ENCODE measurements at places on chromosomes 11 and 22.
A peak's percentile ranks its signal among the peaks of the same experiment; 100 is the strongest.

DNA sequence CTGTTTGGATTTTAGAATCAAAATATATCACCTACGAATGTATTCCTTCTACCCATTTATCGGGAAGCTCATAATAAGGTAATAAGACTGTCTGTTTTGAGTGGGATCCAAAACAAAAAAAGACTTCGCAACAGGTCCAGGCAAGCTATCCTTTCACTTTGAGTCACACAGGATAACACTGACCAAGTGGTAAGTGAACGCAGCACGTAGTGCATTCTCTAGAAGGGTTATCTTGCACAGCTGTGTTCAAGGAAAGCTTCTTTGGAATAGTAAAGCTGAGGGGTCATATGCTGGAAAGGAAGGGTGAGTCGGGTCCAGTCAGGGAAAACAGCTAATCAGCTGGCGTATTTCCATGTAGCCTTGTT, 22.3 kb upstream of the NRGN start:
- no peak for DNase-seq

GRCh38 chr11:78647986-78648875, 73.6 kb upstream of the NARS2 start:
- DNase-seq = no peak

DNA sequence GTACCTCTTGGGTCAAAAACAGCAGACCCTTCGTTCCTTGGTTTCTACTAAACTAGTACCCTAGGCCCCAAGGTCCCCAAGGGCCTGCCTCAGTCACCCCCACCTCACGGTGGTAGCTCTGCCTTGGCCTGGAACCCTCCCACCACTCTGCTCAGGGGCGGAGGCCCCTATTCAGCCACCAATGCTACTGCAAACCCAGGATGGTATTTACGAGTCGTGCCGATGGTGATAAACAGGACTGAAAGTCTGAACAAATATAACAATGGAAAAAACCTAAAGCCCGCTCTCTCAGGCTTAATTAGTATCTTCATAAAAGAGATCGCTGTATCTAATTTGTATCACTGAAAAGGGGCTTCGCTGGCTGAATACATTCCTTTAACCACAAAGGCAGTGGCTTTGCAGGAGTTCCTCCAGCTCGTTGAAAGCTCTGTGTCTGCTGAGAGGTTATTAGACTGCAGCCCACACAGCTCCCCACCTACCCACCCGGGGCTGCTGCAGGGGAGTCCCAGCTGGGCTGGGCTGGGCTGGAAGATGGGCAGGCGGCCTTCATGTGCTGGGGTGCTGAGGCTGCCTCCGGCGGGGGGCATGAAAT, 15.2 kb downstream of the SHISAL1 start:
- DNase-seq = no peak

- no peak for DNase-seq
Observed at GRCh38 chr11:68525930-68526329, 65.4 kb downstream of the PPP6R3 start.

- no peak for DNase-seq
Observed at GRCh38 chr11:74541466-74541865, 47.9 kb upstream of the LIPT2 start.

DNA sequence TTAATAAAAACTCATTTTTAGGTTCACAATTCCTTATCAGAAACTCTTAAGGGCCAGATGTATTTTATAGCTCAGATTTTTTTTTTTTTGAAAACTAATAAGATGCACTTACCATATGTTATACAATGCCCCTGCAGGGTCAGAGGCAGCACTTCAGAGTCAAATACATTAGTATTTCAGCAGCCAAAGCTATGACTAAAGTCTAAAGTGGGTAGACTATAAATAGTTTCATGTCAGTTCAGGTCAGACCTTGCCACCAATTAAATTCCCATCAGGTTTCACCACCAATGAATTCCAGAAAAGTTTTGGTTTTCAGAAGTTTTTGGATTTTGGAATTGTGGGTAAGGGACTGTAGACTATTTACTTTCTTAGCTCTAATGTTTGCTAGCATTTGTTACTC, 75.9 kb downstream of the FAM83F start:
- DNase-seq = no peak

- DNase-seq = no peak
Observed at GRCh38 chr11:129937592-129938238, 42.3 kb upstream of the NFRKB start.

DNA sequence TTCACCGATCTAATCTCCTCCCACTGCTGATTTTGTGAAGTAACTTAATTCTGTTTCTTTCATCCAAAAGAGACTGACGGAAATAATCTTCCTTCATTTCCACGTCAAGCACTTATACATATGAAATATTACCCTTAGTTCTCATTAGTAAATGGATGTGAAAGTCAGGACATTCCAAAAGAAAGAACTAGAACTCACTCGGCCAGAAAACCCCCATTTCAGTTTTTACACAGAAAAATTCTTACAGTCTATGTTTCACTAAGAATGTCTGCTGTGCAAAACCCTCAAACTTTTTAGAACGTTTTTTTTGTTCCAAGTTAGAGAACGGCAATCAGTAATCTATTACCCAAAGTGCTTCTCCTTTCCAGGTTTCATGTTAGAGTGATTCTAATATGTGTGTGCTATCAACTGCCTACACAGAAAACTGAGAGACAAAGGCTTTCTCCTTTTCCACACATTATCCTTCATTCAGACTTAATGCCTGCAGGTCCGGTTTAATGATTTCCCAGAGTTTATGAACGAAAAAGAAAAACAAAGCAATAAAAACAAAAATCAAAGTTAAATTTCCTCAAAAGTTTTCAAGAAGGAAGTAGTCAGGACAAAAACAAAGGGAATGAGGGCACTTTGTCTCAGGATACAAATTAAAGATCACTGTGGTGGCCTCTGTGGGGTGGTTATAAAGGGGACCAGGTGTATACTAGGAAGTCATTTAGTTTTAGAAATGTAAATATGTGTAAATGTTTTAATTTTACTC, 11.3 kb upstream of the SESN3 start:
- DNase-seq = no peak

DNA sequence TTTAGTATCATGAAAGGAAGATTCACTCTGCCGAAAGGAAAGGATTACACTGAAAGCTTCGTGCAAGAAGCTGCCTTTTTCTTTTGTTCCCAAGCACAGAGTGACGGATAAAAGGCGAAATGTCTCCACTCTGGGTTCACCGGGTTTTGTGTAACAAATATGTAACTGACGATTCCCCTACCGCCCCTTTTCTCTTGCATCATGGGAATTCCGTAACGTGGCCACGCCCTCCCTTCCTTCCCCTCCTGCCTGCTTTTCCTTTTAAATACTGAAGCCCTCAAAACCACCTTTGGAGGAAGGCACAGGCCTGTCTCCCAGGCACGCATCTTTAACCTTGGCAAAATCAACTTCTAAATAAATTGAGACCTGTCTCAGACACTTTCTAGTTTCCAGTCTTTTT, 16.4 kb upstream of the TESMIN start:
- no peak for DNase-seq

- DNase-seq = no peak
Observed at GRCh38 chr11:16806791-16807190, 68.3 kb downstream of the C11orf58 start.

GRCh38 chr22:49158741-49159564, 668.7 kb downstream of the BRD1 start:
- no peak for DNase-seq

GRCh38 chr11:58060939-58061672, 30.4 kb downstream of the OR6Q1 start:
- DNase-seq = no peak

DNA sequence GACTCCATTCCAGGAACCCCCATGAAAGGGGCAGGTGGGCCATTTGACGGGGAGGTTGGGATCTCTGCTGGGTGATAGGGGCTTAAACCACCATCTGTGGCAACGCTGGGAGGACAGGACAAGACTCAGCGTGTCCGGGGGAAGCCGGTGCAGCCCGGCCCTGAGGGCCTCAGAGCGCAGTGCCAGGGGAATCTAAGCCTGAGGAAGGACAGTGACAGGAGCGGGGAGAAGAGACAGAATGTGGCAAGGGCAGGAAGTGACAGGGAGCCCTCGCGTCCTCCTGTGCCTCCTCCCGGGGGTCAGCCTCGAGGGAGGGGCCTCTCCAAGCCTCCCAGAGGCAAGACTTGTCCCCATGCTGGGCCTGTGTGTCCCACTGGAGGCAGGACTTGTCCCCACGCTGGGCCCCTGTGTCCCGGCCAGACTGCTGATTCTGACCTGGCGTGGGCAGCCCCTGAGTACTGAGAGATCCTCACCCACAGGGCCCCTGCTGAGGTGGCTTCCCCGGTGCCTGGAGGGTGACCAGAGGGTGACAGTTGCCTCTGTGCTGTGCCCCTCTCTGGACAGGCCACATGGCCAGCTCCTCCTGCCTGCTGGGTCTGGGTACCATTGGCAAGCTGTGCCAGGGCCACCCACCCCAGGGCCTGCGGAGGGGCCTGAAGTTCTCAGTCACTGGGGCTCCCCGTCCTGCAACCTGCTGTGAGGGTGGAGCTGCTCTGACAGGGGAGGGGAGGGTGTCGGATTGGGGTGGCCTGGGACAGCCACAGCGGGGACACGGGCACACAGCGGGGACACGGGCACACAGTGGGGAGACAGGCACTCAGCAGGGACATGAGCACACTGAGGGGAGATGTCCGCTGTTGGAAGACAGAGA, 676.2 kb downstream of the BRD1 start:
- DNase-seq = no peak

DNA sequence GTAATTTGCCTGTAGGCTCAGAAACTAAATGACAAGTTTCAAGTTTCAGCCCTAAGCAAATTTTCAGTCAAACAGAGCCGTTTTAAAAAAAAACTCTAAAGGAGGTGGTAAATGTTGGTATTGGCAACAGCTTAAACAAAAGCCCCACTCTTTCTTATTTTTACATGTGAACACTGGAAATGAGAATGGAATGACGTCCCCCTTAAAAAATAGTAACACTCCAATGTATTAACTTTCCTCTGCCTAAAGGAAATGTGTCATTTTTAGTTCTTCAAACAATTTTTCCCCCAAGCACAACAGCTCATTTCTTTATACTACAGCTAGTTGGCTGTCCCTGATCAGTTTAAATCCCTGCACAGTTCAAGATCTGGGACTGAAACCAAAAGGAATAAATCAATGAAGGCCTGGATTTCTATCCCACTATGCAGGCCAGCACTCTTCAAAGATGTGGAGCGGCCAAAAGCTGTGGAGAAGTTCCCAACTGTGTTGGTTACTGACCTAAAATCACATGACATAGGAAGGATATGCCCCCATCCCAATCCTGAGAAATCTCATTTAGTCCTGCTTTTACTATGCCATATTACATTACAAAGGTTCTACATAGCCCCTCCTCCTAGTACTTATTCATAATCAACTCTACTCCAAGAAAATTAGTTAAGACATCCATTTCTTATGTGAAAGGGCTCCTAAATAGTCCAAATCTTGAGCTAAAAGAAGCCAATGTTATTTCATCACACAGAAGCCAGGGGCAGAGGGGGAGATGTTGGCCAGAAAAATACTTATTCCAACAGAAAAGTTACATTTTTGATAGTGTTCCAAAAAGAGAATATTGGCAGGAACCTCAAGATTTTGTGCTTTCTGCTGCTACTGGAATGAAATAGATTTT, 95.9 kb downstream of the CADM1 start:
- DNase-seq = no peak

DNA sequence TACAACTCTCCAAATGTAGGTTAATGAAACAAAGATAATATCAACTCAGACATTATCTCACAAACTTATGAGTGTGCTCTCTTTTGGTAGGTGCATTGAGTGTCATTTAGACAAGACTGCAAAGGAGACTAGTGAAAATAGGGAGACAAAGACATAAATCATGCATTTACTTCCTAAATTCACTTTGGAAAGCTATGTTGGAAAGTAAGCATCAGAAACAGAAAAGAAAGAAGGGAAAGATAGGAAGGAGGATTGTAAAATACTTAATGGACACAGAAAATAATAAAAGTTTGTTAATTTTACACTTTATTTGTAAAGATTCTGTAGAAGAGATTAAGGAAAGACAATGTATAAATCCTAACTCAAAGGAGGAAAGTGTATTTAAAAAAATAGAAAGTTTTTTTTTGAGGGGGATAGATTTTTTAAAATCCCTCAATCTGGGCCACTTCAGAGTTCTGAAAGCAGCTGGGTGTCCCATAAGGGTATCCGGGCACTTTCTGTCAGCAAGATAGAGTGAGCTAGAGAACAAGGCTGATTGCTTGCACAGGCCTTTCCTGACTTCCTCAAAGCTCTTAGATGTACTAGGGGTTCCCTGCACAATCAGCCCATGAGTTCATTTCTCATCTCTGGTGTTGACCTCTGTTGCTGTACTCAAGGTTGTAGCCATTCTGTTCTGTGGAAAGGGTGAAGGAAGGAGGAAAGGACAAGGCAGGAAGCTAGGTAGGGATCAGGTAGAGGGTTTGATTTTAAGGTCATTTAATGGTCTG, 22.4 kb upstream of the RDX start:
- no peak for DNase-seq

DNA sequence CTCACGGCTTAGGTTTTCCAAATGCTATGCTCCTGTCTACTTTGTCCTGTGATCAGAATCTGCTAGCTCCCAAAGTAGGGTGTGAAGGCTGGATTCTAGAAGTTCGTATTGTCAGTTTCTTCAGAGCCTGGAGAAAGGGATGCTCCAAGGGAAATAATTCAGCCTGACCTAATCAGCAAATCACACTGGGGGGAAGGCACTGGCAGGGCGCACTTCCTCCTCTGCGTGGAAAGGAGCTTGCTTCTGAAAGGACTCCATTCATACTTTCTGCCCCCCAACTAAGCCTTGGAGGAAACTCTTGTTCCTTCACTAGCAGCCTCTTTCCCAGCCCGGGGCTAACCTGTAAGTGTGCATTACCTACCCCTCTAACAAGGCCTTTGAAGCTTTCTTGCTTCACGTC, 165.9 kb downstream of the NAV2 start:
- DNase-seq = no peak

- peak; percentile 81 for DNase-seq
Observed at GRCh38 chr11:118908901-118909618, 16.7 kb downstream of the BCL9L start.

DNA sequence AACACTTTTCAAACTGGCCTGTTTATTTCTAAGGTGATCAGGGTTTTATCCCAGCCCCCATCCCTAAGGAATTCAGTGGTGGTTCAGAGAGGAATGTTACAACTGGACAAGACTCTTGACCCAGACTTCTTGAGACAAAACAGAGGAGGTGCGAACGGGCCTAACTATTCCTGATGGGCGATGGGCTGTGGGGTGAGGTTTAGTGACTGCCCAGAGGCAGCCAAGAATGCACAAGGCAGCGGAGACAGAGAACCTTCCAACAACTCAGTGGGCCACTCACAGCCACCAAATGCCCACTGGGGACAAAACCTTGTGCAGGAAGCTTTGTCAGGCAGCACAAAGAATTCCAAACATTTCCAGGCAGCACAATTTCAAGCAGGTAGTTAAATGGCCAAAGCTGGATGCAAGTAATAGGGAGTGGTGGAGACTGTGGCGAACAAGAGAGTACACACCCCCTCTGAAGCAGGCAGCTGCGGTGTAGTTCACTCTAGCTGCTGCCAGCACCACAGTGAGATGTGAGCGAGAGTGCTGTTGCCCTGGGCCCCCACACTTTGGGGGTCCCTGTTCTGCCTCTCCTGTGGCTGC, 29.2 kb downstream of the SCUBE1 start:
- DNase-seq = no peak
